OCI-LY7 (cell line): ENCODE measurements at places on chromosomes 5 and 9.

DNA sequence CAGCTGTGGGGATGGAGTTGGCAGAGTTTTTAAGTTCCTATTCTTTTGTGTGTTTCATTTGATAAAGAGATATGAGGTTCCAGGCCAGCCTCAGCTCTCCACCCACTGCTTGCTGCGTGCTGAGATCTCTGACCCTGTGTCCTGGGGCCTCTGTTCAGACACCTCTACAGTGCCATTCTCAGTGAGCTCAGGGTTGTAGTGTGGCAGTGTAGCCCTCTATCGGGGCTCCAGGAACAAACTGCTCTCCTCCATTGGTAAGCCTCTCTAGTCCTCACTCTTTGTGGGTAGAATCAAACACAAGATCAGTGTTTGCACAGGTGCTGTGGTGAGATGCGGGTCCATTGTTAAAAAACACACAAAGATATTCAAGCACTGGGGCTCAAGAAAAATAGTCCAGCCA, 386.6 kb upstream of the RPS23 start:
- no peak for DNase-seq

DNA sequence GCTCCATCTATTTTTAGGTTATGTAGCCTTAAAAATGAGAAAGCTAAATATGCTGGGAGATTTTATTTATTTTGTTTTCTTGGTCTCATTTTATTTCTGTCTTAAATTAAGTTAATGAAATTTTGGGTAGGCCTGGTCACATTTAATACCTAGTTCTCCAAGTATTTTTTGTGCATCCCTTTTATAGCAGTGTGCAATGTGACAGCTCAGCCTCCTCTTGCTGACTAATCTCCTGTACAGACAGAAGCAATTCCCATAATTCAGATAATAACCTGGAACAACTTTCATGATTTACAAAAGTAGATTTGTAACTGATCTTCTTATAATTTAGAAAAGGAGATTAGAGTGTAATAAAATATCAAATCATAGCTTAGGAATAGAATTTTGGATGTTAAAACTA, 403.9 kb downstream of the ADGRV1 start:
- DNase-seq = no peak

DNA sequence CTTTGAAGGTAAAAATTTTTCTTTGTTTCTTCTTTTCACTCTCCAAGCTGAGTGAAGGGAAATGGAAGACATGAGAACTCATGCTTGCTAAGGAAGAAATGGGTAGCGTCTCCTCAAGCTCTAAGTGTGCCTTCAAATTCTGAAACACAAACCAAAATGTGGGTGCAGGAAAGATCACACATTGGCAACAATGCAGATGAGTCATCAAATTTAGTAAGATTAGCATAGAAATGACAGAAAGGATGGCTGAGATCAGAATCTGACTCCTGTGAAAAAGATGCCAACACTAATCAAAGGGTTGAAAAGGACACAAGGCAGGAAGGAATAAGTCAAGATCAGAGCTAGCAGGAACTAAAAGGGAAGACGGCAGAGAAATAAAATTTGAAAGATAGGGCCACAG, 61.1 kb upstream of the ZNF462 start:
- DNase-seq = no peak

DNA sequence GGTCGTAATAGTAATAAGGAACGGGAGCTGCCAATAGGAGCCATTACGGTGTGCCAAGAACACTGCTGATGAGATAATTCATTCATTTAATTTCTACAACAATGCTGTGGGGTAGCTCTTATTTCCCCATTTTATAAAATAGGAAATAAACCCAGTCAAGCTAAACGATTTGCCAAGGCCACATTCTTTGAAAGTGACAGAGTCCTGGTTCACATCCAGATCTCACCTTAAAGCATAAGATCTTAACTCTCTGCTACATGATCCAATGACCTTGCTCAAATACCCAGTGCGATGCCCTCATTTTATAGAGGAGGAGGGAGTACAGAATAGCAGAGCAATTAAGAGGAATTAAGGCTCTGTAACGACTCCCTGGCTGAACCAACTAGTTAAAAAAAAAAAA, 5.0 kb downstream of the PDE6A start:
- DNase-seq = no peak

- no peak for DNase-seq
These were observed 26.9 kb downstream of the MRPS30 start for GRCh38 chr5:44835693-44836092.

DNA sequence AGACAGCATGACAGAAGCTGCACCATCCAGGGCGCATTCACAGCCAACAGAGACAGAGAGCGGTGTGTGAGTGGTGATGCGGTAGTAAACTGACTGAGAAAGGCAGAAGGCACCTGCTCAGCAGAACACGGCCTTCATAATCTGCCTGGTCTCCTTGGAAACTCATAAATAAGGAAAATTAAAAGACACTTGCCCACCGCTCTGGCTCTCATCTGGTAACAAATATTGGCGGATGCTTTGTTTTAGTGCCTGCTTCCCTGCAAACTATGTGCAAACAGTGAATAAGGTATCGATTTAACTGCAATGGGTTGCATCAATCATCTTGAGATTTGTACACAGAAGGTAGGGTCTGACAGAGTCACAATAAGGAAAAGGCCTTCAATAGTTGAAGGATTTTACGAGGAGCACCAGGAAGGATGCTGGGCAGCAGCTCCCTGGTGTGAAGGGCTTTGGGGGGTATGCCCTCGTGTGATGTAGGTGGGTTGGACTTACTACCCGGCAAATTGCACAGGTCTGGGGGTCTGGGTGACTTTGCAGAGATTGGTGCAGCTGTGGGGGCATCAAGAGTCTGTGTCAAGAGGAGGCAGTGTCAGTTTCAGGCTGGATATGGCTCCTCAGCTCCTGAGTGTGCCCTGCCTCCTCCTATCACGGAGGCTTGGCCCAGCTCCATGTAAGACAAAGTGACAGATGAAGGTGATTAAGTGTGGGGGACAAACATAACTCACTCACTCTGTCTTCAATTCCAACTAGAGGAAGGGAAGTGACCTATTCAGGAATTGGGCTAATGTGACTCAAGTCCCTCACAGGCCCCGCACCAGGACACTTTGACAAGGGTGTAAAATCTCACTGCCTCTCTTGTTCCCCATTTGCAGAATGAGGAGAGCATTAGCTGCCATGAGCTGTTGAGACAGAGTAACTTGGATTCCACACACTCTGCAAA, 166.7 kb downstream of the ICE1 start:
- DNase-seq = no peak

- no peak for DNase-seq
These were observed 232.7 kb upstream of the ACTBL2 start for GRCh38 chr5:57715296-57715695.

GRCh38 chr9:22214497-22215031, 205.5 kb upstream of the CDKN2B start:
- DNase-seq = no peak

- DNase-seq = no peak
These were observed 583.8 kb downstream of the BRINP1 start for GRCh38 chr9:118785456-118785855.

GRCh38 chr9:133124123-133124906, 3.3 kb upstream of the RALGDS start:
- DNase-seq = no peak

GRCh38 chr5:74127381-74128320, 501.7 kb downstream of the ARHGEF28 start:
- no peak for DNase-seq

- no peak for DNase-seq
These were observed 22.6 kb upstream of the TDRD7 start for GRCh38 chr9:97389249-97389648.

DNA sequence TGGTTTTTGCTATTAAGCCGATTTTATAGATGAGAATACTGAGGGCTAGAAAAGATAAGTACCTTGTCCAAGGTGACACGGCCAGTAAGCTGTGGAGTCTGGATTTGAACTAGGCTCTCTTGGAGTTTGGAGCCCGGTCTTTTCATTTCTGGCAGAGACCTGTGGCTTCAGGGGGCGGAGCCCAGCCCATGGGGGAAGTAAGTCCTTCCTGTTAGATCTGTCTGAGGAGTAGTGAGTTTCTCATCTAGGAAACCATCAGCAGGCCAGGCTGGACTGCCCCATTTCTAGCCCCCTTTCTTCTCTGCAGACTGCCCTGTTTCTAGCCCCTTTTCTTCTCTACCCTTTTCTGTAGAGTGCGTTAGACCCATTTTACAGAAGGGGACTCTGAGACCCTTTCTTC, 521 bp upstream of the PTGS1 start:
- DNase-seq = peak; percentile 32

GRCh38 chr9:33785914-33786313, 9.4 kb upstream of the PRSS3 start:
- DNase-seq = peak; percentile 38
